Uterus (tissue), 4 donors: ENCODE measurements at places on chromosomes 2 and 18.

DNA sequence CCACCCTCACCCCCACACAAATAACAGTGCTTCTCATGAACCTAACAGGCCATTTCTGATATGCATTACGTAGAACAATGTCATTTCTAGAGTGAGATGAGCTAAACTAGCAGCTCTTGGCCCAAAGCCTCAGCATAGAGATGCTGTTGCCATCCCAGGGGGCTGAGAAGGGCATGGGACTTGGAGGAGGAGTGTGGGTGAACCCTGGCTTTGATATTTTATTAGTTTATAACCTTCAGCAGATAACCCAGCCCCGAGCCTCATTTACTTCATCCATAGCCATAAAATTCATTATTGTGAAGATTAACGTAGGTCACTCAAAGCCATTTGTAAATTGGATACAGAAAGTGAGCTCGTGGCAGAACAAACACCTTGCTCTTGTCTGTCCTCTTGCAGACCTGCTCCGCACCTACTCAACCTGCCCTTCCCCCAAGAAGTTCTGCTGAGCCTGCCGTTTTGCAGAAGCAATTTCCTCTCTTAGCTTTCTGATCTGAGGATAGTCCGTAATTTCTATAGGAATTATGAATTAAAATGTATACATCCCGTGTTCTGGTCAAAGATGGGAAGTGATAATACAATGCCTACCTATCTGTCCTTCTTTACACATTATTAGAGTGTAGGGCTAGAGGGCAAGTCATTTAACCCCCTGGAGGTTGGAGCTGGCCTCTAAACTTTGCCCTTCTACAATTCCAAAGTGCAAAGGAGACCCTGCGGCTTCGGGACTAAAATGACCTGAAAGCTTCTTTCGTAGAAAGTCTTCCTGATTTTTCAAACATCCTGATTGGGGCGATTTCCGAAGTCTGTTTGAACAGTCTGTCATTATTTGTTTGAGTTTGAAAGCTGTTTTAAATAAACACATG lies 187.4 kb downstream of the BCL2 start:
- peak overlapping the region; percentile 44 for H3K27ac ChIP-seq
- no peak overlapping the region for H3K4me3 ChIP-seq
- no peaks in the 10 kb centered on the region for H3K27me3 ChIP-seq

- H3K4me1 ChIP-seq: no peaks in the 10 kb centered on the region
- H3K27ac ChIP-seq: no peak overlapping the region
- no peaks in the 10 kb centered on the region for H3K36me3 ChIP-seq
- H3K27me3 ChIP-seq: no peaks in the 10 kb centered on the region
- no peak for DNase-seq
Measured at GRCh38 chr2:146754606-146755005, 1090.2 kb upstream of the ACVR2A start.

- peak overlapping the region; percentile 31 for H3K27ac ChIP-seq
- no peak for DNase-seq
- no peak overlapping the region for H3K4me3 ChIP-seq
- no peaks in the 10 kb centered on the region for H3K36me3 ChIP-seq
Measured at GRCh38 chr2:107337209-107337898, 451.4 kb upstream of the ST6GAL2 start.

GRCh38 chr18:9665314-9665713 lies 42.8 kb upstream of the RAB31 start:
- H3K27me3 ChIP-seq: no peaks in the 10 kb centered on the region
- no peak for DNase-seq
- no peak overlapping the region for H3K4me3 ChIP-seq
- H3K36me3 ChIP-seq: no peaks in the 10 kb centered on the region
- H3K27ac ChIP-seq: no peak overlapping the region

GRCh38 chr2:43325107-43325811 lies 98.9 kb upstream of the ZFP36L2 start:
- no peaks in the 10 kb centered on the region for H3K27me3 ChIP-seq
- H3K36me3 ChIP-seq: no peaks in the 10 kb centered on the region
- H3K4me3 ChIP-seq: no peak overlapping the region
- DNase-seq: no peak
